ENCODE measurements at places on chromosomes 7 and 10.

DNA sequence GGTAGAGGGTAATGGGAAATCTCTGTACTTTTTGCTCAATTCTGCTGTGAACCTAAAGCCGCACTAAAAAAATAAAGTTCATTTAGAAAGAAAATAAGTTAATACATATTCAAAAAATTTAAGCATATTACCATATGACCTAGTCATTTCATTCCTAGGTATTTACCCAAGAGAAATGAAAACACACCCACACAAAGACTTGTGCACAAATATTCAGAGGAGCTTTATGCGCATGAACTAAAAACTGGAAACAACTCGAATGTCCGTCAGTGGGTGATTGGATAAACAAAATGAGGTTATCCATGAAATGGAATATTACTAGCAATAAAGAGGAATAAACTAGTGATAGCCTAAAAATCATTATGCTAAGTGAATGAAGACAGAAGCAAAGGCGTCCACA lies 62.6 kb upstream of the ZNRF2 start:
- no peak for DNase-seq

- DNase-seq: no peak
These were observed 252.2 kb downstream of the NSUN6 start for GRCh38 chr10:18399158-18399557.

- no peak for DNase-seq
These were observed 609 bp downstream of the KLRG2 start for GRCh38 chr7:139482662-139483466.

DNA sequence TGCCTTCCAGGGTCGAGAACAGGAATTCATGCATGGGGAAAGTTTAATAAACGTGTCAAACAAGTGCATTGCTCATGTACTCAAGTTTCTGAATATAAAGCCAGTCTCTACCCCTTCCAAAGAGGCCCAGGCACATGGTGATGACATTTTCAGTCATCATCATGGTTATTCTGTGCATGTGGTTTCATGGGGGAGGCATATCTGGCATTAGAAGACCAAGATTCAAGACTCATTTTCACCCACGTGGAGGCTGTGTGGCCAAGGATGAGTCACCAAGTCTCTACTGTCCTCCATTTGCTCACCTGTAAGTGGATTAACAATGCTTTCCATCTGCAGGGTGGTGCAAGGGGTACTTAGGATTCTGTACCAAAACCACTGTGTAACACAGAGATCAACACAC lies 34.0 kb upstream of the CNPY1 start:
- DNase-seq: no peak
